ENCODE measurements at places on chromosomes 13 and 19. TPM values are rescaled to one million over a fixed set of nuclear protein-coding genes. Genes with fewer than 3 reads are reported as not detected.

Gene APLP1
- 17.3 TPM for total RNA-seq

Gene PLVAP
- not detected for total RNA-seq

Gene CGB7
- 2.7 TPM for total RNA-seq

Gene ZNF880
- total RNA-seq, result 29.9 TPM

Gene F7
- total RNA-seq, result not detected

Measured in epithelial cell of alveolus of lung (primary cell).